ENCODE measurements at places on chromosomes 13 and 19. TPM values are rescaled to one million over a fixed set of nuclear protein-coding genes. Genes with fewer than 3 reads are reported as not detected.

MEIOSIN gene
- total RNA-seq = not detected

ZNF728 gene
- total RNA-seq = not detected

IGFL4 gene
- not detected for total RNA-seq

ARL11 gene
- 1.9 TPM for total RNA-seq

SGCG gene
- total RNA-seq = not detected

PRTN3 gene
- total RNA-seq = not detected

VSIG10L gene
- 2.0 TPM for total RNA-seq

SPACA4 gene
- total RNA-seq = not detected

PEAK3 gene
- total RNA-seq = 0.16 TPM

OR1I1 gene
- total RNA-seq = not detected

MEGF8 gene
- 5.0 TPM for total RNA-seq

ATP8B3 gene
- 20.2 TPM for total RNA-seq

FAM216B gene
- not detected for total RNA-seq

ZNF563 gene
- total RNA-seq = 3.2 TPM

GPC5 gene
- not detected for total RNA-seq

MBD3L2 gene
- total RNA-seq = not detected

IL4I1 gene
- 1.6 TPM for total RNA-seq

DACH1 gene
- total RNA-seq = not detected

RNF113B gene
- total RNA-seq = not detected

GPI gene
- 661 TPM for total RNA-seq

All from activated CD8-positive, alpha-beta T cell treated with anti-CD3 and anti-CD28 coated beads, Interleukin-2, amount 10 ng/mL, durations not matched to agents 7 days and 5 days (primary cell).